CD4-positive, alpha-beta T cell treated with Interleukin-4 for 4 hours (primary cell): ENCODE measurements at places on chromosomes 1 and 21.

- no peak for DNase-seq
Measured at GRCh38 chr1:21027805-21028204, 148.9 kb downstream of the EIF4G3 start.

DNA sequence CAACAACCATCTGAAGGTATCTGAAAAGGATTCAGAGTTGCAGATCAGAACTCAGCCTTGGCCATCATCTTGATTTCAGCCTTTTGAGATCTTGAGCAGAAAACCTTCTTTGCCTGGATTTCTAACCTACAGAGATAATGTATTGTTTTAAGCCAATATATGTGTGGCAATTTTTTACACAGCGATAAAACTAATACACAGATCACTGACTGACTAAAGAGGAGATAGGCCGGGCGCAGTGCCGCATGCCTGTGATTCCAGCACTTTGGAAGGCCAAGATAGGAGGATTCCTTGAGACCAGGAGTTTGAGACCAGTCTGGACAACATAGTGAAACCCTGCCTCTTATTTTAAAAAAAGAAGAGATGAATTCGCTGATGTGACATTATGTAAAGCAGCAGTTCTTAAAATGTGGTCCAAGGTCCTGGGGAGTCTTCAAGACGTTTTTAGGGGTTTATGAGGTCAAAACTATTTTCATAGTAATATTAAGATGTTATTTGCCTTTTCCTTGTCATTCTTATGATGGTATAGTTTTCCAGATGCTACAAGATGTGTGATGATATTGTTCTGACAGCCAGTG is 50.1 kb upstream of the CNN3 start:
- DNase-seq: no peak

DNA sequence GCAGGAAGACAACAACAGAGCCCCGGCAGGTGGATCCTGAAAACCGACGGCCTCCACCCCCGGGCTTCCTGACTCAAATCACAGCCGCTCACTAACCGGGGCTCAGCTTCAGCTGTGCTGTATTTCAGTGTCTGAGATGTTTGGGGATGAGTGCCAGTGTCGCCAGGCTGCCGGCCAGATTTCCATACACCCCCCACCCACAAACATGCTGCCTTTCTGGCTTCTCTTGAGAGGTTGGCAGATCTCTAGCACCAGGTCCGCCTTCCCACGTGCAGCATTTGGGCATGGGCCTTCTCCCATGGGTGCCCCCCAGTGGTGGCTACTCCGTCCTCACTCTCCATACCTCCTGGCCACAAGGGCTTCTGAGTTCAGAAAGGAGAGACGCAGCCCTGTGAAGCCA is 34.8 kb downstream of the KCNAB2 start:
- DNase-seq: no peak

- DNase-seq: no peak
Measured at GRCh38 chr1:195584870-195585624, 1023.2 kb downstream of the KCNT2 start.

DNA sequence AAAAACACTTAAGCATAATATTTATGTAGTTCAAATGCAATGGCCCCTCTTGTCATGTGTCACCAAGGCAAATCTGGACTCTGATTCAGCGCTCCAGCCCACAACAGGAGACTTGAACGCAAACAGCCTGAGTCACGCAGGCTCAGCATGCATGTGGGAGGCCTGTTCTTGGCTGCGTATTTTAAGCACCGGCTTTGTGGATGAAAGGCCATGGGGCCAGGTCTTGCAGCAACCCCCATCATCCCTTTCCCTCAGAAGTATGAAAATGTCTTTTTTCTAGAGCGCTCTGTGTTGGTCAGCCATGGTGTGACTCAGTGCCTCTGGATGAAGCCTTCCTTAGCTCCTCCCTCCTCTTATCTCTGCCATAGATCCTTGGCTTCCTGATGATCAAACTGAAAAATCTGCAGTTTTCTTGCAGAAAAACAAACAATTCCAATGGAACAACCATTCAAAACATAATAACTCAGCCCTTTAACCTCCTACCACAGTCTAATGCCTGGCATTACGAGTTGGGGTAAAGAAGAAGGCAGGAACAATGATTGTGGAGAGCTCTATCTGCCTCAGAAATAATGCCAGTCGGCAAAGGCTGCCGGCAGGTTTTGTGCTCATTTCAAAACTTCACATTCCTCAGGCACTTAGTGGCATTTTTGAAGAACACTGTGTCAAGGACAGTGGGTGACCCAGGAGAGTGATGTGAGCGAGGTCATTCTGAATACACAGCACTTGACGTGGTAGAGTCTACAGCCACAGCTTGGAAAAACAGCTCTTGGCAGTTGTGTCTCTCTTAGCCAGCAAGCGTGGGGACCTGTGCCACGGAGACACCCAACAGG is 167.5 kb downstream of the CLIC6 start:
- DNase-seq: no peak

DNA sequence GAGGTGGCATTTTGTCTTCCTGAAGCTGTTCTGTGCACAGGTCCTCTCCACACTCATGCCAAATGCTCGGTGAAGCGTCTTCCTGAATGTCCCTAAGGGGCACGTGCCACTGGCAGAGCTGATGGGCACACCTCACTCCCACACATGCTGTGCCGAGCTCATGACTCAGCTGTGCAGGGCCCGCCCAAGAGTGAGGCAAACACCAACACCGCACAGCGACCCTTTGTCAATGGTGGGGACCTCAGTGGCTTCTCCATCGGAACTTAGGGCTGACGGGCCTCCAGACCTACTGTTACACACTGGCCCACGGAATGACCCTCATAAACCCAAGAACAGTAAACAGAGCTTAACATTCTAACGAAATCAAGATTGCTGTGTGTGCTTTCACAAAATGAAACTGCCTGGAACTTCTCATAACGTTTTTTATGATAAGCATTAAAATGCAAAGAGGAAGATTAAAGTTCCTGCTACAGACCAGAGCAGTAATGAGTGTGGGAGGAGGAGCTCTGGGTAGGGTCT is 89.3 kb downstream of the SIM2 start:
- no peak for DNase-seq

GRCh38 chr1:29569971-29570634 is 333.8 kb downstream of the PTPRU start:
- DNase-seq: no peak

GRCh38 chr21:46253610-46254124 is 25.1 kb upstream of the LSS start:
- peak; percentile 48 for DNase-seq

GRCh38 chr1:93768380-93768863 is 86.8 kb upstream of the BCAR3 start:
- no peak for DNase-seq

- no peak for DNase-seq
Measured at GRCh38 chr1:208213786-208214185, 30.4 kb downstream of the PLXNA2 start.

- DNase-seq: peak; percentile 7
Measured at GRCh38 chr1:223628233-223629125, 37.0 kb downstream of the CAPN8 start.
